ENCODE measurements at places on chromosomes 1 and 21. TPM values are rescaled to one million over a fixed set of nuclear protein-coding genes. Genes with fewer than 3 reads are reported as not detected.

DNA sequence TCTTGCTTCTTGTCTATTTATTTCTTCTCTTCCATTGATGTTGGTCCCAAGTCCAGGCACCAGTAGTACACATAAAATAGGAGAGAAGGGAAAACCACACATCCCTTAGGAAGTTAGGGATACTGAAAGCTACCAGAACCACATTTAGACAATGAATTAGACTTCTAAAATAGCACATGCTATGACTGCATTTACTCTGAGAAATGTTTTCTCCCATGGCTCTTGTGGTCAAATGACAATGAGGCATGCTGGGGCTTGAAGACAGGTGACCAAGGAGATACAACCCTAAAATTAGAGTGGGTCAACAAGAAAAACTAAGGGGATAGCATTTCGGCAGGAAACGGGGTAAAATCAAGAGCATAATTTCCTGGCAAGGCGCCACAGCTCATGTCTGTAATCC lies 17.1 kb downstream of the MTOR start:
- DNase-seq = no peak

GRCh38 chr1:196407358-196408051 lies 200.7 kb downstream of the KCNT2 start:
- DNase-seq = no peak

DNA sequence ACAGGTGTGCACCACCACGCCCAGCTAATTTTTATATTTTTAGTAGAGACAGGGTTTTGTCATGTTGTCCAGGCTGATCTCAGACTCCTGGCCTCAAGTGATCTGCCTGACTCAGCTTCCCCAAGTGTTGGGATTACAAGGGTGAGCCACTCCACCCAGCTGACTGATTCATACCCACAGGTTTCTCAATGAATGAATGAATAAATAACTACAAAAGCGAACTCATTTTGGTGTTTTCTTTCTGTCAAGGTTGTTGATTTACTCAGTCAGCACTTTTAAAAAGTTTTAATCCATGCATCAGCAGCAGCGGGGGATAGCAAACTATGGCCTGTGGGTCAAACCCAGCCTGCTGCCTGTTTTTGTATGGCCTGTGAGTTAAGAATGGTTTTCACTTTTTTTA lies 217.5 kb downstream of the FAF1 start:
- DNase-seq = no peak

- DNase-seq = no peak
These were observed 12.4 kb downstream of the IFFO2 start for GRCh38 chr1:18943914-18944572.

GRCh38 chr1:91080650-91081049 lies 58.8 kb upstream of the ZNF644 start:
- no peak for DNase-seq

- DNase-seq = no peak
These were observed 27.9 kb downstream of the EBNA1BP2 start for GRCh38 chr1:43144237-43144636.

GRCh38 chr1:75502776-75503175 lies 108.1 kb downstream of the SLC44A5 start:
- no peak for DNase-seq

DNA sequence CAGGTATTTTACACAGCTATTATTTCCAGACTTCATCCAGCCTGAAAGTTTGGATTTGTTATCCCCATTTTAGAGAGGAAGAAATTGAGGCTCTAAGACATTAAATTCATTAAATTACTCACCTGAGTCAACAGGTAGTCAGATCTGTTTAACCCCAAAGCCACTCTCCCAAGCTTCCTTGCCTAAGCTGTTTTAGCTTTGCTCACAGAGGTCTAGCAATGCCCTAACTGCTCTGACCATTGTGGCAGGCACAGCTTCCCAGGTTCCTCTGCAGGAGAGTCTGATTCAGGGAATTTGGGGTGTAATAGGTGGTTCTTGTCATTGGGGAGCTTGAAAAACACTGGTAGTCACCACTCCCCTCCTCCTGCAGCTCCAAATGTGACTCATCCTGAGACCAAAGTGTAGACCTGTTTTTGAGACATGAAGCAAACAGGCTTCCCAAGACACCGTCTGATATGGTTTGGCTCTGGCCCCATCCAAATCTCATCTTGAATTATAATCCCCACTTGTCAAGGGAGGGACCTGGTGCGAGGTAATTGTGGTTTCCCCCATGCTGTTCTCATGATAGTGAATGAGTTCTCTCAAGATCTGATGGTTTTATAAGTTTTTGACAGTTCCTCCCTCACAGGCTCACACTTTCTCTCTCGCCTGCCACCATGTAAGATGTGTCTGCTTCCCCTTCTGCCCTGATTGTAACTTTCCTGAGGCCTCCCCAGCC lies 142.8 kb upstream of the DNAH14 start:
- DNase-seq = no peak

GRCh38 chr21:37045556-37045955 lies 27.3 kb downstream of the PIGP start:
- DNase-seq = no peak

DNA sequence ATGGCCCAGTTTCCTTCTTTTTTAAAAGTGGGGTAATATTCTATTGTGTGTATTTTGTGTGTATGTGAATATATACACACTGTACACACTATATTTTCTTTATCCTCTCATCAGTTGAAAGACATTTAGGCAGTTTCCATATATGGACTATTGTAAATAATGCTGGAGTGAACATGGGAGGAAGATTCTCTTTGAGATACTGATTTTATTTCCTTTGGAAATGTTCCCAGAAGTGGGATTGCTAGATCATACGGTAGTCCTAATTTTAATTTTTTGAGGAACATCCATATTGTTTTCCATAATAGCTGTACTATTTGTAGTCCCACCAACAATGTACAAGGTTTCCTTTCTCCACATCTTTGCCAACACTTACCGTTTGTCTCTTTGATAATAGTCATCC lies 51.0 kb downstream of the F3 start:
- DNase-seq = no peak

GRCh38 chr1:40980068-40980452 lies 564 bp downstream of the CTPS1 start:
- no peak for DNase-seq

DNA sequence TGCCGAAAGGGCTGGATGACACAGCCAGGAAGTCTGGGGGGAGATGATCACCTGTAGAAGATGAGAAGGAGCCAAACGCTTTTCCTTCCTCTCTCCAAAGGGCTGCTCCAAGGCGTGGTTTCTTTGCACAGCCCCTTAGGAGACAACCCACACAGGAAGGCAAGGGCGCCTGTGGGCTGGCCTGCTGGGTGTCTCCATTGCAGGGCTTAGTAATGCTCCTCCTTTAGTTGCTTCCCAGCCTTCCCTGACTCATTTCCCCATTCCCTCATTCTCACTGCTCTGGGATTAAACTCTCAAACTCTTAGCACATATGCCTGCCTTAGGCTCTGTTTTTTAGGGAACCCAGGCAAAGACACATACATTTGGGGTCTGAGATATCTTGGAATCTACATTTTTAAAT lies 1.7 kb upstream of the CLCA1 start:
- DNase-seq = no peak

DNA sequence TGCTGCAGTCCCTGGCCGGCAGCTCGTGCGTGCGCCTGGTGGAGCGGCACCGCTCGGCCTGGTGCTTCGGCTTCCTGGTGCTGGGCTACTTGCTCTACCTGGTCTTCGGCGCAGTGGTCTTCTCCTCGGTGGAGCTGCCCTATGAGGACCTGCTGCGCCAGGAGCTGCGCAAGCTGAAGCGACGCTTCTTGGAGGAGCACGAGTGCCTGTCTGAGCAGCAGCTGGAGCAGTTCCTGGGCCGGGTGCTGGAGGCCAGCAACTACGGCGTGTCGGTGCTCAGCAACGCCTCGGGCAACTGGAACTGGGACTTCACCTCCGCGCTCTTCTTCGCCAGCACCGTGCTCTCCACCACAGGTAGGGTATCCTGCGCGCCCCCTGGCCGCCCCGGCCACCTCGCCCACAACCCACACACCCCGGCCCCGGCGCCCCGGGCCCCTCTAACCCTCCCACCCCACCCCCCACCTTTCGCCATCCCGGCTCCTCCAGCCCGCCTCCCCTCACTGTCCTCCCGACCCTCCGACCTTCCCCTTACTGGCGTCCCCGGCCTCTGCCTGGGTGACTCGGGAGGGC lies 352 bp downstream of the KCNK1 start:
- DNase-seq = peak; percentile 73

DNA sequence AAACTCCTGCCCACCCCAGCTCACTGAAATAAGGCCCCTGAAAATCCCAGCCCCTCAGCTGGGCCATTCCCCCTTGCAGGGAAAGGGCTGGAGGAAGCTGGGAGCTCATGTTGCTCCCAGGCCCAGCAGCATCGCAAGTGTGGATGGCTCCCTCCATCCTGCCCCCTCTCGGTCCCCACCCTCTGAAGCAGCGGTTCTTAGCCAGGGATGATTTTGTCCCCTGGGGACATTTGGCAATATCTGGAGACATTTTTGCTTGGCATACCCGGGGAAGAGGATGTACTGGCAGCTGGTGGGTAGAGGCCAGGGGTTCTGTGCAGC lies 56.8 kb downstream of the PSMG1 start:
- no peak for DNase-seq

GRCh38 chr1:150981805-150982712 lies at the start of gene ANXA9:
Gene ANXA9 (plus strand): TSS chr1:150982292. CDS start chr1:150983106, 814 bp downstream.
- no peak for DNase-seq

DNA sequence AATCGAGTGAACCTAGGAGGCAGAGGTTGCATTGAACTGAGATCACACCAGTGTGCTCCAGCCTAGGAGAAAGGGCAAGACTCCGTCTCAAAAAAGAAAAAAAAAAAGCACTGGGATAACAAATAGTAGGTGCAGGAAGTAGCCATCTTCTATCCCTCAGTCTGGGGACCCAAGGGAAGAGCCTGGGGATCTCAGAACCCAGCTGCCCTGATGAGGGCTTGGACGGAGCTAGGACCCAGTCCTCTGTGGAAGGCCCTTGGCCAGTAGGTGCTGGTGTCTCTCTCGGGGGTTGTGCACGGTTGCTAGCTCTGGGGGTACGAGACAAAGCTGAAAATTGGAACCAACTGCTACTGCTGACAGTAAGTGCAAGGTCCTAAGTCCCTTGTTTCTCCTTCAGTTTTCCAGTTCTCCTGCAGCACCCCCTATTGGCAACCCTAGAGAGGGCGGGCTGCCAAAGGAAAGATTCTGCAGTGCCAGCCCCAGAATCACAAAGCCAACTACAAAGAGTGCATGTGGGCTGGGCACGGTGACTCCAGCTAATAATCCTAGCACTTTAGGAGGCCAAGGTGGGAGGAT lies 57.6 kb upstream of the KIF1B start:
- DNase-seq = no peak

DNA sequence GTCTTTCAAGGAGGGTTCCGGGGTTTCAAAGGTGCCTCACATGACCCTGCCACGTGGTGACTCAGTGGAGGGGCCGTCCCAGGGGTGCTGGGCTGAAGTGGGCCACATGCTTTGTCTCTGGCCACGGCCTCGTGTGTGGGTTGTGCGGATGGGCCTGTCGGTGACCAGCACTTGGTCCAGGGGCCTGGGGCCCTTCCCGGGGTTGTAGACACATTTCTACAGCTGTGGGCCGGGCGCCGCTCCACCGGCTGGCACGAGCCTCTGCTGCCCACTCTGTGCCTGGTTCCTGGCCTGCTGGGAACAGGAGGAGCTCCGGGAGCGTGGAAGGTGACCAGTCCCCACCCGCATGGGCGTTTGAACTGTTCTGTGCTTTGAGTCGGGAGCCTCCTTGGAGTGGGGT lies 75.4 kb upstream of the TTC34 start:
- DNase-seq = no peak

GRCh38 chr1:47842228-47842919 lies 154.8 kb downstream of the TRABD2B start:
- DNase-seq = peak; percentile 25

DNA sequence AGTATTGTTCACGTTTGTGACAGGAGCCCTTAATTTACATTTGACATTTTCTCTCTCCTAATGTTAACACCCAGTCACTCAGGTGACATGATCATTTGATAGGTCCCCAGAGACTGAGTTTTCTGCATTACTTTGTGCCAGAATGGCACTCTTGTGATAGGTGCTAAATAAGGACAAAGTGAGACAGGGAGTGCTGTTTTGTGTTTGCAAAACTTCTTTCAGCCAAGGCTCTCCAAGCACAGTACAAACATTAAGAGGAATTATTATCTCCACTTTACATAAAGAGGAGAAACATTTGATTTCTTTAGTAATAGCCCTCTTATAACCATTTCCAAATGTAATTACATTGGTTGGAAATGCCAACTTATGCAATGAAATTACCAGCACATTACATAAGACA lies 355.2 kb downstream of the NTNG1 start:
- DNase-seq = no peak

DNA sequence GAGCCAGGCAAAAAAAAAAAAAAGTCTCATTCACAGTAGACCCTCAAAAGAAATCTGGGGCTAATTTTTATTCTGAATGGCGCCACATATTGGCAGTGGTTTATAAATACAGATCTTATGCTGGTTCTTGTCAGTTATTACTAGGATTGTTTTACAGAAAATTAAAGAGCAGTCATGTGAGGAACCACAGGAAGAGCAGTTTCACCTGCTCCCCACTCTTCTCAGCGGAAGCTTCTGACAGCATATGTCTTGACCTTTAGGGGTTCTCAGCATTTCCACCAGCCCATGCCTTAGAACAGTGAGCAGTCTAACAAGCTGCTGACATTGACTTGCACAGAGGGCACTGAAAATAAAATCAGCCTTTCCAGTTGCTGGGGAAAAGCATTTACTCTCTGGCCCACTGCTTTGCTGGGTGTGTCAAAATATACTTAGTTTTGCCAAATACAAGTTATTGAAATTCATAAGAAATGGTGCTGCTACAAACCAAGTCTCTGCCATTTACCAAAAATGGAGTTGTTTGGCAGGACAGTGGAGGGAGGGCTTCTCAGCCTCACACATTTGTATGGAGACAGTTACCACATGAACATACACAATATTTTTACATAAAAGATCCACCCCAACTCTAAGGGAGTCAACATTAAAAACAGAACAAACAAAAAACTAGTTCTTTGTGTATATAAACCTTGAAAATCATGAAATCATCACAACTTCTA lies 144.2 kb downstream of the SYT2 start:
- no peak for DNase-seq

DNA sequence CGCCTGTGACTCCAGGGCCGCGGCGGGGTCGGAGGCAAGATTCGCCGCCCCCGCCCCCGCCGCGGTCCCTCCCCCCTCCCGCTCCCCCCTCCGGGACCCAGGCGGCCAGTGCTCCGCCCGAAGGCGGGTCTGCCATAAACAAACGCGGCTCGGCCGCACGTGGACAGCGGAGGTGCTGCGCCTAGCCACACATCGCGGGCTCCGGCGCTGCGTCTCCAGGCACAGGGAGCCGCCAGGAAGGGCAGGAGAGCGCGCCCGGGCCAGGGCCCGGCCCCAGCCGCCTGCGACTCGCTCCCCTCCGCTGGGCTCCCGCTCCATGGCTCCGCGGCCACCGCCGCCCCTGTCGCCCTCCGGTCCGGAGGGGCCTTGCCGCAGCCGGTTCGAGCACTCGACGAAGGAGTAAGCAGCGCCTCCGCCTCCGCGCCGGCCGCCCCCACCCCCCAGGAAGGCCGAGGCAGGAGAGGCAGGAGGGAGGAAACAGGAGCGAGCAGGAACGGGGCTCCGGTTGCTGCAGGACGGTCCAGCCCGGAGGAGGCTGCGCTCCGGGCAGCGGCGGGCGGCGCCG lies at the start of gene SIM2:
SIM2 (plus strand) TSS at position 135 of the 565 bp plus-strand sequence. CDS start 632 bp downstream, outside the sequence.
- DNase-seq = peak; percentile 64

The ADAMTS5 gene
- 3.2 TPM for total RNA-seq

The TSPAN1 gene
- 6.9 TPM for total RNA-seq

The CHIT1 gene
- 751 TPM for total RNA-seq

The CHRNB2 gene
- not detected for total RNA-seq

The HPCA gene
- not detected for total RNA-seq

The MYCL gene
- total RNA-seq = 3.6 TPM
